ENCODE measurements at places on chromosomes 6 and 20.

DNA sequence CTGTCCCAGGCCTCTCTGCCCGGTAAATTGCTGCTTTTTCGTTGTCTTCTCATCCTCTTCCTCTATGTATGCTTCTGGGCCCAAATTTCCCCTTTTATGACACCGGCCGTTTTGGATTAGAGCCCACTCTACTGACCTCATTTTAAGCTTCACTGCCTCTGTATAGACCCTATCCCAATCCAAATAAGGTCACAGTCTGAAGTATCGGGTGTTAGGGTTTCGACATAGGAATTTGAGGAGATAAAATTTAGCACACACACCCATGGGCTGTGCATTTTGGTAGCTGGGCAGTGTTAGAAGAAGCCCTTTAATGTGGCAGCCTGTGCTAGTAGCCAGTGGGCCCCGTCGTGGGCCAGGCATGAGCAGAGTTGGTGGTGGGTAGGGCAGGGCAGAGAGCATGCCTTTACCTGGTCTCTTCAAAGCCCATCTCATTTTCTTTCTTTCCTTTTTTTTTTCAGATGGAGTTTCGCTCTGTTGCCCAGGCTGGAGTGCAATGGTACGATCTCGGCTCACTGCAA lies 27.9 kb upstream of the EZR start:
- no peak for DNase-seq

DNA sequence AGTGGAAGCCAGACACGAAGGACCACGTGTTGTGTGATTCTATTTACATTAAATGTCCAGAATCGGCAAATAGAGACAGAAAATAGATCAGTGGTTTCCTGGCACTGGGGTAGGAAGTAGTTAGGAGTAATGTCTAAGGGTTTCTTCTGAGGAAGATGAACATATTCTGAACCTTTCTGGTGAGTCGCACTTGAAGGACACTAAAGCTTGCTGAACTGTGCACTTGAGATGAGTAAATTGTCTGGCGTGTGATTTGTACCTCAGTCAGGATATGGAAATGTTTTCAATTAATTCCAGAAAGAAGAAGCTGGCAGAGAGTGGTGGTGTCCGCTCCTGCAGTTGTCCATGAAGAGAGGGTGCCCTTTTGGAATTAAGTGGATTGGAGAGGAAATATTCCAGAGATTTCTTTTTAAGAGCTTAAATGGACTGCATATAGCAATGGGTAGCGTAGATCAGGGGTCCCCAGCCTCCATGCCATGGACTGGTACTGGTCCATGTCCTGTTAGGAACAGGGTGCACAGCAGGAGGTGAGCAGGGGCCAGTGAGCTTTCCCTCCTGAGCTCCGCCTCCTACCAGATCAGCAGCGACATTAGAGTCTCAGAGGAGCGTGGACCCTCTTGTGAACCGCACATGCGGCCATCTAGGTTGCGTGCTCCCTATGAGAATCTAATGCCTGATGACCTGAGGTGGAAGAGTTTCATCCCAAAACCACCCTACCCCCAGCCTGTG lies 12.4 kb upstream of the KIF25 start:
- DNase-seq = no peak

GRCh38 chr6:72348926-72349325 lies 272.9 kb upstream of the KCNQ5 start:
- DNase-seq = no peak

GRCh38 chr20:11845340-11845739 lies 72.4 kb upstream of the BTBD3 start:
- DNase-seq = no peak

GRCh38 chr6:18676548-18676947 lies 289.4 kb downstream of the RNF144B start:
- DNase-seq = no peak

- DNase-seq = no peak
These were observed 150.0 kb upstream of the CST7 start for GRCh38 chr20:24798930-24799705.

DNA sequence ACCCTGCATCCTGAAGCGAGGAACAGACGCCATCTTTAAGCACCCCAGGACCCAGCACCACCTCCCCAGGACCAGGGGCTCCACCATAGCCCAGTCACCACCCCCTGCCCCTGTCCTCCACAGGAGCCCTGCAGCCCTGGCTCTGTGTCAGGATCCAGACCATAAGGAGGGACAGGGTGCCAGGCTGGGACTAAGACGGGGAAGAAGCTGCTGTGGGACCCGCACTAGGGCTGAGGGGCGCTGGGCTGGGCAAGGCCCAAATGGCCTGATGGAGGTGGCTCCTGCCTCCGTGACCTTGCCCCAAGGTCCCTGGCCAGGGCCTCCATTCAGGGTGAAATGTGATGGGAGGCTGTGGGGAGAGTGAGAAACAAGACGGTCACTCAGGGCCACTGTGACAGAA lies 385.6 kb downstream of the TAF4 start:
- DNase-seq = no peak

DNA sequence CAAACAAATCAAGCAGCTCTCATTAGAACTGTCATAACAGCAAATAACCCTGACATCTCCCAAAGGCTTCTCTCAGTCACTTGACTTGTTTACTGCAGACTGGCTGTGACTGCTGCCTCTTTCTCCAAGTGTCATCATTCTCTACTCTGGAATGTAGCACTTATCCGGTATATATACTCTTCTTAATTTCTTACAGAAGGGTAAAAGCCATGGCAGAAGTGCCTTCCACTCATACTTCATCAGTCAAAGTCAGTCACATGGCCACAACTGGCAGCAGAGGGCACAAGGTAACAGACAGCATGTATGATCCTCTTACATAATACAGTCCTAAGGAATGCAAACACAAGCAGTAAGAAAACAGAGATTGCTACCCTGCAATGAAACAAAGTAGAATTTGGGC lies 9.3 kb downstream of the NAPB start:
- DNase-seq = peak; percentile 21

Data from GF-D8 (cell line).